Stimulated activated CD8-positive, alpha-beta memory T cell treated with anti-CD3 and anti-CD28 coated beads, Interleukin-2, amount 100 ng/mL, for 1 hour (primary cell): ENCODE measurements at places on chromosomes 3 and 15.

DNA sequence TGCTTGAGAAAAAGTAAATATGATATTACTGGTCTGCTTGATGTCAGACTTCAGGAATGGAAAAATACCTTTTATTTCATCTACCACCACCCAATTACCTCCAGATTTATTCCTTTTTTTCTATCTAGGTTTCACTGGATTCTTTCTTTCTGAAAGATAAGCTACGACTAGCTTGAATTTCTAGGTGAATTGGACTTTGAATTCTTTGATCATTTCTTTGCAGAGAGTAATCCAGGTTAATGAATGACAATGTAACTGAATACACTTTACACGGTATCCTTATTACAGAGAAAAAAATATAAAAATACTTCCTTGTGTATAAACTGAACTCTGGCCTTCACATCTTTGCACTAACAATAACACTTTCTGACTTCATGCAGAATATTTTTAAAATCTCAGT, 59.5 kb upstream of the TRPC1 start:
- no peak for DNase-seq

DNA sequence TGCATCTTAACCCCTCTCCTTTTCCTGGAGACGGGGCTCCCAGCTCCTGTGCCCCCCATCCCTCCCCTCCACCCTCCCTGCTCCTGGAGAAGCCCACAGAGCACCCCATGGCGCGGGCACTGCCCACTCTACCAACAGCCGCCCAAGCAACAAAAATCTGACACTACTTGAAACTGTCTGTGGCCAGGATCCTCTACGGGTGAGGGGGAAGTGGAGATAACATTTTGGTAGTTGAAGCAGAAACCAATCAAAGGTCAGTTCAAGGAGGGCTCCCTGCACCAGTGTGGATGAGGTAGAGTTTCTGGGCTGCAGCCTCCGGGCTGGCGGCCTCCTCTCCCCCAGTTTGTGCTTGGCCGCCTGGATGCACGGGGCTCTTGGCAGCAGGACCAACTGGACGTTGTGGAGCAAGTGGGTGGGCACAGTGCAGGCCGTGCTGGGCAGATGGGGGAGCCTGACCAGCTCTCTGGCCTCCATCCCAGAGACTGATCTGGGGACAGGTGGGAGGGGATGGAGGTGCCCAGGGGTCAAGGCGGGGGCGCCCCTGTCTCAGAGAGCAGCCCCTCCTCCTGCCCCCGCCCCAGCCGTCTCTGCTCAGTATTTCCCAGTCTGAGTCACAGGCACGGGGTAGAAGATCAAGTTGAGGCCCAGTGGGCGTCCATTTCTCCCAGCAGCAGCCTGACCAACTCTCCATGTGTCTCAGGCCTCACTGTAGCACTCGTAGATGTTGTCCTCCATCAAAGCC, 12.8 kb downstream of the H1-8 start:
- DNase-seq: no peak

GRCh38 chr3:139689122-139689521, 11.3 kb upstream of the NMNAT3 start:
- no peak for DNase-seq

DNA sequence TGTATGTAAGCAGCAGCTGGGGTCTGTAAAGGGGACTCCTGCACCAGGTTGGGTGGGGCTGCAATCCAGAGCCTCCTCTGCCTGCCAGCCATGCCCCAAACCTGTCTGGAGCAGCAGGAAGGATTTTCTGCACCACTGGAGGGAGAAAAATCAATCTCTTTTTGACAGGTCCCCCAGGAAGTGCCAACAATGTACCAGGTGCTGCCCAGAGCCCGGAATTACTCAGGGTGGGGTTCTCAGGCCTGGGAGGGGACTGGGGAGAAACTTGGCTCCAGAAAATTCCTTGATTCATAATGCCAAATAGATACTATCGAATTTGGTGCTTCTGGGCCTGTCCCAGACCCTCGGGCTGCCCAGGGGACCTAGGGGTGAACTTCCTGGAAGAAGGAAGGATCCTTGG, 52.6 kb downstream of the WNT7A start:
- no peak for DNase-seq

- no peak for DNase-seq
Observed at GRCh38 chr15:65839354-65839901, 29.9 kb upstream of the RAB11A start.
